Stimulated activated CD4-positive, alpha-beta T cell treated with anti-CD3 and anti-CD28 coated beads, Interleukin-12 subunit alpha, Interleukin-12 subunit beta, amount 100 ng/mL, for 4 hours (primary cell): ENCODE measurements at places on chromosomes 16 and 17.

DNA sequence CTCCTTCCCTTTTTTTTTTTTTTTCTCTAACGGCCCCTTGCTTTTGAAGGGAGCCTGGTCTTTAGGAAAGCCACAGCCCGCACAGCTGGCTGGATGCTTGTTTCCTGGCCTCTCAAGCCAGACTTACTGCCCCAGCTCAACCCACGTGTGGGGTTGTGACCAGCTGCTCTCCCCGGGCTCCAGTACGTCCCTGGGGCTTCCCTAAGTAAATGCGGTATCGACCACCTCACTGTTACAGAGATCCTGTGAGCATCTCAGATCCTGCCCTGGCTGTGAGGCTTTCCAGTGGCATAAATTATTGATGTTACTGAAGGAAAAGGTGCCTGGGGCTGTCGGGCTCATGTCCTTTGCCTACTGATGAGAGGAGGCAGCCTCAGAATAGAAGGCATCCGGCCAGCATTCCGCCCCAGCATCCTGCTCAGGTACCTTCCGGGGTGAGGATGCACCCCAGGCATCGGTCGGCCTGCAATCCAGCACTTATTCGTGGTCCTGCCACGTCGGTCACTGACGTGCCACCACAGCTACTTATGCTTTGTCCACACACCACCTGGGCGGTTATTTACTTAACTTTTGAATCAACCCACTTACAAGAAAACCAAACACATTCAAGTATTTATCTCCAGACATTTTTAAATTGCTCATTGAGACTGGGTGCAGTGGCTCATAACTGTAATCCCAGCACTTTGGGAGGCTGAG lies 9.6 kb downstream of the GPRC5B start:
- no peak for DNase-seq

GRCh38 chr17:68522266-68522665 lies 10.0 kb downstream of the PRKAR1A start:
- no peak for DNase-seq

DNA sequence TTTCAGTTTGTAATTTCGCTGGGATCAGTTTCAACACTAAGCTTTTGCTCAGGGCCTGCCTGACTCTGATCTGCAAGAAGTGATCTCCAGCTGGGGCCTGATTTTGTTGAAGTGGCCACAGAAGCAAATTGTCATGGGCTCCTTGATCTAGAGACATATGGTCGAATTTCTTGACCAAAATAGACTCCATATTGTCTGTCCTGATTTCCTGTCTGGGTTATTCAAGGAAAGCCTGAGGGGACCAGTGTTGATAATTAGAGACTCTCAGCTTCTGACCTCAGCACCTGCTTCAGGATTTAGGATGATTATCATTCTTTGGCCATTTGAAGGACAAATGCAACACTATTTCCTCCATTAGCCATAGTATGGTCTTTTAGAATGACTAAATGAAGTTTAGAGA lies 48.9 kb upstream of the MSI2 start:
- no peak for DNase-seq

DNA sequence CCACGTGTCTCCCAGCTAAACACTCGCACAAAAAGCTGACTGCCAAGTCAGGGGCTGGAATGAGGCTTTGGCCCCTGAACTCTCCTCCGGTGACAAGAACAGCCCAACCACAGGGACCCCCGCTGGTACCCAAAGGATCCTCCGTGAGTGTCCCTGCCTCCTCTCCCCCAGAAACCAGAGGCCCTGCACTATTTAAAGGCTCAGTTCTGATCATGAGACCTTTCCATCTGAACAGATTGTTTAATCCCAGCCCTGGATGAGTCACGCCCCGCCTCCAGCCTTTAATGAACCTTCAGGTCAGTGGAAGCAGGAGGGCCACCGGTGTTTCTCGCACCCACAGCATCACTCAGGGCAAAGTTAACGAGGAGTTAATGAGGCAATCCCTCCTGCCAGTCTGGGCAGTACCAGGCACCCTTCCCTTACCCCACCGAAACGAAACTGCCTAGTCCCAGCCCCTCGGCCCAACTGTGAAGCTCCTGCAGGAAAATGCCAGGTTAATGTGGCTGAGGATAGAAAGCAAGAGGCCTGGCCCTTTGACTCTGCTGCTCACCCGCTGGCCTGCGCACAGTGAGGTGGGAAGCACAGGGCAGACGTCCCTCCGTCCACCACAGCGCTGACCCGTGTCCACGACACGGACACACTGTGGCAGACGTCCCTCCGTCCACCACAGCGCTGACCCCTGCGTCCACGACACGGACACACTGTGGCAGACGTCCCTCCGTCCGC lies 32.4 kb downstream of the TIMM22 start:
- no peak for DNase-seq

- DNase-seq, result no peak
Measured at GRCh38 chr17:46201491-46201890, 8.3 kb upstream of the KANSL1 start.

DNA sequence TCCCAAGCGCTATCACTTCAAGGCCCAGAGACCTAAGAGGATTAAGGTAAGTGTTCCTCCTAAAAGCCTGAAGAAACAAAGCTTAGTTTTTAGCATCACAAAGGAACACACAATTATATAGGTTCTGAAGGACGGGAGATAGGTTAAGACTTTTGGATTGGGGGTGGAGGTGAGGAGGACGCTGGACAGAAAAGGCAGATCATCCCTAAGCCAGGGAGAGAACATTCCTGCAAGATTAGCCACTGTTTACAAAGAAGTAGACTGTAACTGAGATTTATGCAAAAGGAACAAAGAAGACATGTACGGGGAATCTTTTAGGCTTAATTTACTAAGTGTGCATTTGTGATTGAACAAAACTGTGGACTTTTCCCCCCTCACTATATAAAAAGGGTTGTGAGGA lies 184.1 kb upstream of the IRX5 start:
- DNase-seq, result no peak

DNA sequence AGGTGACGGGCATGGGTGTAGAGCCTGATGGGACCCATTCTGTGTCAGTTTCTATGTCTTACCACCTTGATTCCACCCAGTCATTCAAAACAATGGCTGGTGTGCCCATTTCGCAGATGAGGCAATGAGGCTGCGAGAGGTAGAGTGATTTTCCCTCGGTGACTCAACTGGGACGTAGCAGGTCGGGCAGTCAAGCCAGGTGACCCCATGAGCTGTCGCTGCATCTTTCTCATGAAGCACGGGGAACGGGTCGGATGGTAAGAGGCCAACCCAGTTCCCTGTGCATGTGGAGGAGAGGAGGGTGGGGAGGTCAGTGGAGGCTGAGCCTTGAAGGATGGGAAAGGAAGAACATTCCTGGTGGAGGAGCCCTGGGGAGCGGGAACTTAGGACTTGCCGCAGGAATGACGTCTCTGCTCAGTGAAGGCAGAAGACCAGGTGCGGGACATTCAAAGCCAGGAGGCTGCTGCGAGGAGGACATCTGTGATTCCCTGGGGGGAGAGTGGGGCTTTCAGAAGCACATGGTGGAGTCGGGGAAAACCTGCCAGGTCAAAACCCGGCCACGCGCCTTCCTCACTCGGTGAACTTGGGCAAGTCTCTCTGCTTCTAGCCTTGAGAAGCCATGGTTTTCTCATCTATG lies 1.1 kb downstream of the IL21R start:
- peak; percentile 49 for DNase-seq

DNA sequence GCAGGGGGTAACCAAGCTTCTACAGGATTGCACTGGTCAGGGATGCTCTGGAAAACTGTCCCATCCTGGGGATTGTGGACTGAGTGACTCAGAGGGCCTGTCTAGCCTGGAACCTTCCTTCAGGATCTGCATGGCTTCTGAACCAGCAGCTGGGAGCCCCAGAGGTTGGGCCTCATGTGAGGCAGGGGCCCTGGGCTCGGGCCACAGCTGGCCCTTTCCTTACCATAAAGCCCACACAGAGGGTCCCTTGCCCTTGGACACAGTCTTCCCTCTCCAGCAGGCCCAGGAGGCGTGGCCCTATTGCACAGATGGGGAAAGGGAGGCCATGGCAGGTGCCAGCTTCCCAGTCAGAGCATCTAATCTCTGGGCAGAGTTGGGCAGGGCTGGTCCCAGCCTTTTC lies 30.5 kb downstream of the ADCY7 start:
- DNase-seq, result no peak

- DNase-seq, result no peak
Measured at GRCh38 chr17:78556812-78557211, 20.4 kb downstream of the DNAH17 start.

DNA sequence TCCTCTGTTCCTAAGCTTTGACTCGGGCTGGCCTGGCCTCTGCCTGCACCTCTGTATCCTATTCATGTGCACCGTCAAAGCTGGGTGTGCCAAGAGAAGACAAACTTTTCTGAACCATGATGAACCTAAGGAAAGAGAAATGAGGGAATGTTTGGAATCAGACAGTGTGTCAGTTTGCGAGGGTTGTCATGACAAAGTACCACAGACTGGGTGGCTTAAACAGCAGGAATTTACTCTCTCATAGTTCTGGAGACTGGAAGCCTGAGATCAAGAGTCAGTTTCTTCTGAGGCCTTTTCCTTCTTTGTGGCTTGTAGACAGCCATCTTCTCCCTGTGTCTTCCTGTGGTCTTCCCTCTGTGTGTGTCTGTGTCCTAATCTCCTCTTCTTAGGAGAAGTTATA lies 129.0 kb downstream of the KATNIP start:
- no peak for DNase-seq

DNA sequence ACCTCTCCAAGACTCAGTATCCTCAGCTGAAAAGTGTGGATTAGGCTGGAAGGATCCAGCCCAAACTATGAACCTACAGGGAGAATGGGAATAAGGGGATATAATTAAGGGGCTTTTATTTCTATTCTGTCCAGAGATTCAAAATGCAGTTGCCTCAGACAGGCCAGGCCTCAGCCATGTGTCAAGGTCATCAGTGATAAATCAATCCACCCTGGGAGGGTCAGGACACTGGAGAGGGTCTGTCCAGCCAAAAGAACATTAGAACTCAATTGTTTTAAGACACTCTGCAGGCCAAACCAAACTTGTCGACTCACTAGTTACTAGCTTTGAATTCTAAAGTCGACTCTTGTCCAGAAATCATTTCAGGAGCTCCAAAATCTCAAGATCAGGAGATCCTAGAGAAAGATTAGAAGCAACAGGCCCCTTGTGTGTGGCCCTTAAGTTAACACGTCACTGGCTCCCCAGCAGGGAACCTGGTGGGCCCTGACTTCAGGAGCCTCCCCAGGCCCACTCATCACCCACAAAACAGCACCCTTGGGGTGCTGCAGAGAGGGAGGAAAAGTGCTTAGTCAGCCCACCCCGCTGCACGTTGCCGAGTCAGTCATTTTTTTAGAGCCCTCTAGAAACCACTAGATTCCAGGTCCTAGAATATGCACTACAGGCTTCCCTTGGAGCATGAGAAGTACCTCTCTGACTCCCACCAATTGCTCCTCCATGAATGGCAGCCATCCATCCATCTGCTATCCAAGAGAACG lies 156.8 kb downstream of the XYLT1 start:
- DNase-seq, result no peak

DNA sequence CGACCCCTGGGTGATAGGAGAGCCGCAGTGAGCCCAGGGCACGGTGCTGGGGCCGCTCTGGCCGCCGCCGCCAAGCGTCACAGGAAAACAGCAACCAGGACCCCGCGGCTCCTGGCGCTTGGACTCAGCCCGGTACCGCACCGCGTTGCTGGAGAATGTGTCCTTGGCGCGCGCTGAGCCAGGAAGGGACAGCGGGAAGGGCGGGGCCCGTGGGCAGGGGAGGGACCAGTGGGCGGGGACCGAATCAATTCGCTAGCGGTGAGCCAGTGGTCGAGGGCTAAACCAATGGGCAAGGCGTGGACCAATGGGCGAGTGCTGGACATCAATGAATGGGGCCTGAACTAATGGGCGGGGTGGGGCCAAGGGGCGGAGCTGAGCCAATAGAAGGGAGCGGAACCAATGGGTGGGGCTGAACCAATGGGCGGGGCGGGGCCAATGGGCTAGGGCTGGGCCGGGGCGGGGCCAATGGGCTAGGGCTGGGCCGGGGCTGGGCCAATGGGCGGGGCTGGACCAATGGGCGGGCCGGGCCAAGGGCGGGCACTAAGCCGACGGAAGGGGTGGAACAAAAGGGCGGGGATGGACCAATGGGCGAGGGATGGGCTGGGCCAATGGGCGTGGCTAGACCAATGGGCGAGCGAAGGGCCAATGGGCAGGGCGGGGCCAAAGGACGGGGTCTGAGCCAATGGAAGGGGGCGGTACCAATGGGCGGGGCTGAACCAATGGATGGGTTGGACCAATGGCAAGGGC lies 6.3 kb upstream of the FLYWCH1 start:
- peak; percentile 89 for DNase-seq

DNA sequence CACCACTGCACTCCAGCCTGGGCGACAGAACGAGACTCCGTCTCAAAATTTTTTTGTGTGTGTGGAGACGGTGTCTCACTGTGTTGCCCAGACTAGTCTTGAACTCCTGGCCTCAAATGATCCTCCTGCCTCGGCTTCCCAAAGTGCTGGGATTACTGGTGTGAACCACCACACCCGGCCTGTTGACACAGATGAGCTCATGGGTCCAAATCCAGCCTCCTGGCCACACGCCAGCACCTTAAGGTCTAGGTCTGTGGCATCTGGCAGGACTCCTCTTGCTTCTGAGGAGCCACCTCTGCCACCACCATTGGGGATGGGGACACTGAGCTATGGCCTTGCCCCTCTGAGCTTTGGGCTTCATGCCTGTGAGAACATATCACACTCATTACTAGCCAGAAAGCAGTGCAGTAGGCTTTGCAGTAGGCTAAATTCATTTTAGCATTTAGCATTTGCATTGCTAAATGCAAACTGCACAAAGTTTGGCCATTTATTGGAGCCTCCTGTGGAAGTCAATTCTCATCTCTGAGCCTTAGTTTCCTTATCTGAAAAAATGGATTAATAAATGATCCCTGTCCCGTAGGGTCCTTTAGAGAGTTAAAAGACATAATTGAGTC lies 5.5 kb upstream of the CDIPT start:
- no peak for DNase-seq
